ENCODE measurements at places on chromosomes 3 and 15.

DNA sequence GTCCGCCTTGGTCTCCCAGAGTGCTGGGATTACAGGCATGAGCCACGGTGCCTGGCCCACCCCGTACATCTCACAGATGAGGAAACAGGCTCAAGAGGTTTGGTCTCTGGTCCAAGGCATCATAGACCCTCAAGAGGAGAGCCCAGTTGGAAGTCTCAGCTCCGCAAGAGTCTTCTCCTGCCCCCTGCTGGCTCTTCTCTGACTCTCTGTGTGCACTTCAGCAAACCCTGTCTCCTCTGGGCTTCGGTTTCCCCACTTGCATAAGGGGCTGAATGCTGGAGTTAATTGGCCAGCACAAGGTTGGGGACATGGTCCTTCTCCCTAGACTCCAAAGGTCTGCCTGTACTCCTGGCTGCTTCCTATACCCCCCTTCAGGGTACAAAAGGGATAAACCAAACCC, 3.9 kb downstream of the MST1R start:
- no peak for DNase-seq

DNA sequence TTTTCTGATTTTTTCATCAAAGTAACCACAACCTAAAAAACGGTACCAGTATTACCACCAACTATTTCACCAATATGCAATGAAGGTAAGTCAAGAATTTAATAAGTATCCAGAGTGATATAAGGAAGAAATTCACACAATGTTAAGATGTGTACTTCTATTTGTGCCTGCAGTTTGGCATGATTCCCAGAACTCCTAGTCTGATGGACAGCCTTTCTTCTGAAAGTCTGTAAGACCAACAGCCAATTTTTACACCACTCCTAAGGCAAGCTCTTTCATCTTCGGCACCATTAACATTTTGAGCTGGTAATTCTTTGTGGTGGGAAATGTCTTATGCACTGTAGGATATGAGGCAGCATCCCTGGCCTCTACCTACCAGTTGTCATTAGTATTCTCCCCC, 108.3 kb downstream of the VPS13C start:
- DNase-seq: no peak

- DNase-seq: no peak
Measured at GRCh38 chr3:111603679-111604078, 8.5 kb upstream of the ZBED2 start.

GRCh38 chr3:20141851-20142250, 44.2 kb downstream of the SGO1 start:
- DNase-seq: no peak

DNA sequence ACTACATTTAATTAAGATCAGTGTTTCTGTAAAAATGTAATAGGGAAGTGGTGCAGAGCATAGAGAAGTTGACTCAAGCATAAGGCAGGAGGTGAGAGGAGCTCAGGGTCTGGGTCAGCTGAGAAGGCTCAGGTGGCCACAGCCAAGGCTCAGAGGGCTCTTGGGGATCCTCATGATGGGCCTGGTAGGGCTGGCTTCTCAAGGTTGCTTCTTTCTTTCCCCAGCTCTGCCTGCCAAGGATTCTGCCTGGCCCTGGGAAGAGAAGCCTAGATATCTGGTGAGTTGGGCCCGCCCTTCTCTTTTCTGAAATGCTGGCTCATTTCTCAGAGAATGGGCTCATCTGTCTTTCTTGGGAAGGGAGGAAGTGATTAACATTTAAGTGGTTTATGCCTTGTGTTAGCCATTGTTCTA, 6.5 kb downstream of the ZNF589 start:
- peak; percentile 61 for DNase-seq
